ENCODE measurements at places on chromosomes 3 and 15. TPM values are rescaled to one million over a fixed set of nuclear protein-coding genes. Genes with fewer than 3 reads are reported as not detected.

Gene CACNA1D
- total RNA-seq: 10.1 TPM

Gene ENTPD3
- total RNA-seq: not detected

- H3K4me3 ChIP-seq: no peak overlapping the region
- no peaks in the 10 kb centered on the region for H3K36me3 ChIP-seq
- H3K27me3 ChIP-seq: no peaks in the 10 kb centered on the region
These were observed 140.6 kb upstream of the SLITRK3 start for GRCh38 chr3:165336786-165337185.

GRCh38 chr15:59295261-59296001 lies 77.2 kb downstream of the MYO1E start:
- no peak for DNase-seq
- peaks cover 15% of the 10 kb centered on the region for H3K4me1 ChIP-seq
- no peaks in the 10 kb centered on the region for H3K36me3 ChIP-seq
- no peaks in the 10 kb centered on the region for H3K27me3 ChIP-seq

- H3K27ac ChIP-seq: no peak overlapping the region
- H3K36me3 ChIP-seq: no peaks in the 10 kb centered on the region
- H3K4me3 ChIP-seq: no peak overlapping the region
- DNase-seq: no peak
- no peaks in the 10 kb centered on the region for H3K4me1 ChIP-seq
These were observed 435.0 kb upstream of the ATP10A start for GRCh38 chr15:26298010-26298658.

Gene GOLGA6L7
- not detected for total RNA-seq

Gene COL6A6
- total RNA-seq: not detected

Gene CFAP44
- total RNA-seq: 6.5 TPM

DNA sequence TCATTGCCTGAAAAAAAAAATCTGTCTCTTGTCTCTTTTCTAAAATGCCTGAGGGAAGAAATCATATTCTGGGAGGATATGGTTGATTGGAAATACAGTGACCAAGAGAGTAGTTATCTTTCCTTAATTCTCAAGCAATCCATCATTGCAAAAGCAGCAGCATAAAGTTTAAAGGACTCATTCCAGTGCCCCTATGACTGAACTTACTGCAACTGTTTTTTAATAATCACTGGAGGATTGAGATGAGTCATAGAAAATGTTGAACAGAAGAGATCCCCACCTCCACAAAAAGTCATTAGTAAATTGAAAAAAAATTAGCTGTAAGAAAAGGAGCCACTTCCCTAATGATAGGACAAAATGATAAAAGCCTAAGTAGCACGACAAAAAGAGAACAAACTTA lies 121.5 kb downstream of the SLC9A9 start:
- no peak for DNase-seq
- H3K27me3 ChIP-seq: no peaks in the 10 kb centered on the region
- no peak overlapping the region for H3K27ac ChIP-seq
- no peaks in the 10 kb centered on the region for H3K4me1 ChIP-seq
- H3K4me3 ChIP-seq: no peak overlapping the region

DNA sequence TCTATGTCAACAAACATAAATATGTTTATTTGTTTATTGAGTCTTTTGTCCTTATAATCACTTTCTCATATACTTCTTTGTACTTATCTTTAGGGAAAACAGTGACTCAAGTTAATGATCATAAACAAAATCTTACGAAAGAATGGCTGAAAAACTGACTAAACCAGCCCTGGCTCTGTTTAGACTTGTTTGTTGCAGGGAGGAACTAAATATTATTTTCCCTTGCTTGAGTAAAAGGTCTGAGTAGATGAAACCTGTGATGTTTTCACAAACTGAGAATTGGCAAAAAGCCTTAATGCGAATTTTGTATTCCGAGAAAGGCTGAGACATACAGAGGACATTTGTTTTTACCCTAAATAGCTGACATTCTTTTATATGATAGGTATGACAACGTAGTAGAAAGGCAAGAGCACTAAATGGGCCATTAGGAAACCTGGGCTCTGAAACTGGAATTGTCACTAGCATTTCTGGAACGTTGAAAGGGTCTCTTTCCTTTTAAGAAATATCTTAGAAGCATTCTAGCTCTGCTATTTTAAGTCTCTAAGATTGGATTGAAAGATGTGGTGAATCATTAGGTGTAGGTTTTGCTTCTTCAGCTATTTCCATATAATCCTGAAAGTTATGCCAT lies 18.2 kb upstream of the CLDN16 start:
- H3K4me1 ChIP-seq: no peaks in the 10 kb centered on the region
- DNase-seq: no peak
- H3K27me3 ChIP-seq: no peaks in the 10 kb centered on the region
- H3K27ac ChIP-seq: no peak overlapping the region
- H3K4me3 ChIP-seq: no peak overlapping the region
- no peaks in the 10 kb centered on the region for H3K36me3 ChIP-seq

Gene RETNLB
- total RNA-seq: not detected

- no peak for DNase-seq
- H3K27ac ChIP-seq: no peak overlapping the region
- no peak overlapping the region for H3K4me3 ChIP-seq
- H3K4me1 ChIP-seq: peaks cover 7% of the 10 kb centered on the region
- H3K27me3 ChIP-seq: no peaks in the 10 kb centered on the region
These were observed 63.3 kb upstream of the STT3B start for GRCh38 chr3:31469385-31469784.

- no peak for DNase-seq
- H3K27ac ChIP-seq: no peak overlapping the region
- H3K27me3 ChIP-seq: no peaks in the 10 kb centered on the region
- H3K36me3 ChIP-seq: no peaks in the 10 kb centered on the region
These were observed 21.4 kb upstream of the SRP14 start for GRCh38 chr15:40060236-40060961.

Gene ZNF385D
- 0.02 TPM for total RNA-seq

DNA sequence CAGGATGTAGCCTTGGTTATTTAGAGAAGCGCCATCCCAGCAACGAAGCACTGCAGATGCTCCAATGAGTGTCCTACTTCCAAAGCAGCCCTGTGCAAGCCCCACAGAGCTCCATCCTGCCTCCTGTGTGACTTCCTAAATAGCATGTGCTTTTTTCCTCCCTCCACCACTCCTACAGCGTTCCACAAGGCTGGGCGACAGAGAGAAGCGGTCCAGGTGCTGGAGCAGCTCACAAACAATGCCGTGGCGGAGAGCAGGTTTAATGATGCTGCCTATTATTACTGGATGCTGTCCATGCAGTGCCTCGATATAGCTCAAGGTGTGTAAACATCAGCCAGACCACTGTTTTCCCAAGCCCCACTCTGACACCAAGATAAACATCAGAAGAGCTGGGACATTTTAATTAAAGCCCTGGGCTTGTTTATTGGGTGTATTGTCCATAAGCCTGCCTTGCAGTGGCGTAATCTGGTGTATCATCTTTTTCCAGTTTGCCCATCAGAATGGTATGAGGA lies 22.2 kb upstream of the RHO start:
- no peak for DNase-seq
- H3K27ac ChIP-seq: no peak overlapping the region
- peaks cover 24% of the 10 kb centered on the region for H3K4me1 ChIP-seq
- no peaks in the 10 kb centered on the region for H3K36me3 ChIP-seq
- no peaks in the 10 kb centered on the region for H3K27me3 ChIP-seq

GRCh38 chr15:33116198-33116597 lies 78.3 kb downstream of the FMN1 start:
- H3K27me3 ChIP-seq: no peaks in the 10 kb centered on the region
- DNase-seq: no peak
- no peak overlapping the region for H3K27ac ChIP-seq
- H3K4me1 ChIP-seq: no peaks in the 10 kb centered on the region

DNA sequence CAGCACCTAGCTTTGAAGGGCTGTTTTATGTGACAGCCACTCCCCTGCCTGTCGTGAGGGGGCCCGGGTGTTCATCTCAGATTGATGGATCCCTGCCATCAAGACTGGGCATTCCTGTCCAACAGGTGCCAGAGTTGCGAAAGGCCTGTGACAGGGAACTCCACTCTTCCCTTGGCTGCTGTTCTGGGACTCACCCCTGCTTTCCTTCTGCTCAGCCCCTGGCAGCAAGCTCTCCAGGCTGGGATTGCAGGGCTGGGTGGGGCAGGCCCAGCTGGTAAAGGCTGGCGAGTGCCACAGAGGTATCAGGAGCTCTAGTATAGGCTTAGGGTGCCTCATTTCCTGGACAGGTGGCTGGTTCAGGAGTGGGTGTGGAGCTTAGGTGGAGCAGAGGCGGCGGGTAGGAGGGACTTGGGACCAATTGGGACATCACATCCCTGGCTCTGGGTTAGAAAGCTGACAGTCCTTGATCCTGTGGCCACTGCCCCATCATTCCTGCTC lies at the start of gene PLA2G4B:
TSS of gene PLA2G4B (plus strand) at position 448 of the 498 bp plus-strand sequence. CDS start 67 bp downstream, outside the sequence.
- no peak for DNase-seq
- H3K4me1 ChIP-seq: peaks cover 24% of the 10 kb centered on the region
- H3K4me3 ChIP-seq: no peak within 1 kb of the TSS
- no peaks in the 10 kb centered on the region for H3K27me3 ChIP-seq
- peaks cover 26% of the 10 kb centered on the region for H3K36me3 ChIP-seq

DNA sequence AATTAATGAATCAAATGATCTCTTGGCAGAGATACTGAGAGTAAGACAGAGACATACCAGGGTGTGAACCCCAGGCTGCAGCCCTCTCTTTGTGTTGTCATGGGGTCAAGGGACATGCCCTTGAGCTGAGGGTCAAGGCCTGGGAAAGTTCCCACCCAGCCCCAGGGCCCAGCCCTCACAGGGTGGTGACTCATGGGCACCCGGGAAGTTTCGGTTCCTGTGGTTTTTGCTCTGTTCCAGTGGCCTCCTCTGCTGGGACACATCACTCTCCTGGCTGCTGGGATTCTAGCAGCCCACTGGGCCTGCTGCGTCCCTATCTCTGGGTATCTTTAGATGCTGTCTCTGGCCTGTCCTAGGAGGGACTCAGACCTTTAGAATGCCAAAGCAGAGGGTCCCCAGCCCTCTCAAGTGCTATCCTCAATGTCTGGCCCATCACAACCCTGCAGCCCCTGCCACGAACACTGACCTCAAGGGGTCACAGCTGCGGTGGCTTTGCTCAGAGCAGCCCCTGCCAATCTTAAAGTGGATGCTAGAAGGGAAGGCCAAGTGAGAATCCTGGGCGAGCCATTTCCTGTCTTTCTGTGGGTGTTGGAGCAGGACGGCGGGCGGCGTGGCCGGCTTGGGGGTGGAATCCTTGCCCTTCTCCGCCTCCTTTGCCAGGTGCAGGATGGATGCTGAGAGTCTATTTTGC lies 148.4 kb upstream of the TLE3 start:
- no peak overlapping the region for H3K4me3 ChIP-seq
- peaks cover 44% of the 10 kb centered on the region for H3K4me1 ChIP-seq
- H3K27me3 ChIP-seq: no peaks in the 10 kb centered on the region
- H3K27ac ChIP-seq: no peak overlapping the region
- H3K36me3 ChIP-seq: no peaks in the 10 kb centered on the region

Gene GJD2
- total RNA-seq: not detected

DNA sequence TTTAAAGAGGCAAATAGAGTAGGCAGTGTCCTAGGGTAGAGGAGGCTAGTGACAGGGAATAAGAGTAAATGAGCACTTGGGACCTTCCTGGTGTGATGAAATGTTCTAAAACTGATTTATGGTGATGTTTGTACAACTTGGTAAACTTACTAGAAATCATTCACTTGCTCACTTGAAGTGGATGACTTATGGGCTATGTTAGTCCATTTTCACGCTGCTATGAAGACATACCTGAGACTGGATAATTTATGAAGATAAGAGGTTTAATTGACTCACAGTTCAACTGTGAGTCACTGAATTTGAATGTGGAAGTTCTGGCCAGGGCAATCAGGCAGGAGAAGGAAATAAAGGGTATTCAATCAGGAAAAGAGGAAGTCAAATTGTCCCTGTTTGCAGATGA lies 31.7 kb upstream of the DHX36 start:
- no peaks in the 10 kb centered on the region for H3K36me3 ChIP-seq
- H3K27ac ChIP-seq: no peak overlapping the region
- H3K27me3 ChIP-seq: no peaks in the 10 kb centered on the region
- H3K4me1 ChIP-seq: no peaks in the 10 kb centered on the region
- no peak for DNase-seq

- no peak overlapping the region for H3K4me3 ChIP-seq
- peaks cover 43% of the 10 kb centered on the region for H3K4me1 ChIP-seq
- H3K36me3 ChIP-seq: no peaks in the 10 kb centered on the region
- H3K27me3 ChIP-seq: no peaks in the 10 kb centered on the region
- DNase-seq: peak; percentile 81
- no peak overlapping the region for H3K27ac ChIP-seq
These were observed 14.5 kb downstream of the RLBP1 start for GRCh38 chr15:89206908-89207331.

Gene JMJD7
- 36.4 TPM for total RNA-seq

Gene SLC6A20
- 0.70 TPM for total RNA-seq

DNA sequence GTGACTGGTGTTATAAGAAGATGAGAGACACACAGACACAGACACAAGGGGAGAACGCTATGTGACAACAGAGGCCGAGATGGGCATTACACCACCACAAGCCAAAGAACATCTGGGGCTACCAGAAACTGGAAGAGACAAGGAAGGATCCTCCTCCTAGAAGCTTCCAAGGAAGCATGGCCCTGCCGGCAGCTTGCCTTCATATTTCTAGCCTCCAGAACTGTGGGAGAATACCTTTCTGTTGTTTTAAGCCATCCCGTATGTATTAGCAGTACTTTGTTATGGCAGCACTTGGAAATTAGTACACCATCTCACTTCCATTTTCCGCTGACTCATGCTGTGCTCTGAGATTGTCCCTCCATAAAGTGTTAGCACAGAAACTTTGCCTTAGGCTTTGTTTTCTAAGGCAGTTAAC lies 38.7 kb upstream of the CA12 start:
- no peaks in the 10 kb centered on the region for H3K27me3 ChIP-seq
- H3K36me3 ChIP-seq: no peaks in the 10 kb centered on the region
- DNase-seq: no peak
- no peak overlapping the region for H3K4me3 ChIP-seq

DNA sequence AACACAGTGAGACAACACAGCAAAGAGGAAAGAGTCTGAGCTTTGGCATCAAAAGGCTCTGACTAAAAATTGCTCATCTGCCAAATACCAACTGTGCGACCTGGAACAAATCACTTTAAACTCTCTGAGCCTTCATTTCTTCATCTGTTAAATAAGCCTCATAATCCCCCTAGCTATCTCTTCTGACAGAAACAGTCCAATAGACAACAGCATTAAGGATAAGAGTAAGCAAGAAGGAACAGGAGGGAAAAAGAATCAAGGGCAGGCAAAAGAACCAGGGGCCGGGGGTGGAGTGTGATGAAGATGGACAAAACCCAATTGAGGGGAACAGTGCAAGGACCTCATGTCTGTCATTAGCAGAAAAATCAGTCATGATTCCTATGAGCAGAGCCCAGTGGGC lies 79.4 kb upstream of the SETMAR start:
- DNase-seq: no peak
- H3K27me3 ChIP-seq: no peaks in the 10 kb centered on the region
- H3K27ac ChIP-seq: no peak overlapping the region
- H3K36me3 ChIP-seq: no peaks in the 10 kb centered on the region
- H3K4me3 ChIP-seq: no peak overlapping the region

Gene SPTSSB
- 11.1 TPM for total RNA-seq

Gene DNAH1
- total RNA-seq: 74.2 TPM

- H3K27ac ChIP-seq: no peak overlapping the region
- H3K36me3 ChIP-seq: no peaks in the 10 kb centered on the region
- H3K4me3 ChIP-seq: no peak overlapping the region
- DNase-seq: no peak
- no peaks in the 10 kb centered on the region for H3K27me3 ChIP-seq
These were observed 300.7 kb upstream of the RBMS3 start for GRCh38 chr3:28980131-28980530.

Data from natural killer cell (primary cell).